Posterior vena cava (tissue), 2 donors: ENCODE measurements at places on chromosomes 2 and 18. TPM values are rescaled to one million over a fixed set of nuclear protein-coding genes. Genes with fewer than 3 reads are reported as not detected.

The SPAG16 gene
- 23.0 TPM for total RNA-seq

The NOL4 gene
- 0.38 TPM for total RNA-seq

The FBLN7 gene
- 14.6 TPM for total RNA-seq

The TOGARAM2 gene
- 0.60 TPM for total RNA-seq

The SCG2 gene
- 5.4 TPM for total RNA-seq

The IL36G gene
- not detected for total RNA-seq

The EPB41L3 gene
- total RNA-seq = 48.2 TPM

The MGAT4A gene
- total RNA-seq = 34.2 TPM

The SIX3 gene
- total RNA-seq = not detected

The AQP4 gene
- not detected for total RNA-seq

The DSC3 gene
- total RNA-seq = 0.32 TPM

The MEP1B gene
- not detected for total RNA-seq

The ACADL gene
- 9.7 TPM for total RNA-seq

The LRP1B gene
- total RNA-seq = 0.46 TPM

The CXCR1 gene
- 1.1 TPM for total RNA-seq

The KRTCAP3 gene
- total RNA-seq = 0.46 TPM

The DLGAP1 gene
- total RNA-seq = 0.32 TPM

The CGREF1 gene
- total RNA-seq = 25.8 TPM

The SEMA4F gene
- total RNA-seq = 3.2 TPM

The TXNDC2 gene
- total RNA-seq = 0.29 TPM

The CHST9 gene
- total RNA-seq = 0.14 TPM

The OR6B2 gene
- not detected for total RNA-seq

The XDH gene
- not detected for total RNA-seq

The ANKRD39 gene
- total RNA-seq = 12.1 TPM

The VRK2 gene
- 27.7 TPM for total RNA-seq
